Activated CD4-positive, alpha-beta T cell treated with anti-CD3 and anti-CD28 coated beads, Interleukin-2, amount 10 ng/mL, durations not matched to agents 24 days and 14 days (primary cell): ENCODE measurements at places on chromosomes 11 and 22.

GRCh38 chr22:34946339-34946985 lies 119.5 kb upstream of the ISX start:
- DNase-seq: no peak

- DNase-seq: no peak
These were observed 5.4 kb downstream of the OR8B12 start for GRCh38 chr11:124538019-124538418.

GRCh38 chr22:38735465-38736256 lies 20.1 kb downstream of the SUN2 start:
- peak; percentile 71 for DNase-seq

DNA sequence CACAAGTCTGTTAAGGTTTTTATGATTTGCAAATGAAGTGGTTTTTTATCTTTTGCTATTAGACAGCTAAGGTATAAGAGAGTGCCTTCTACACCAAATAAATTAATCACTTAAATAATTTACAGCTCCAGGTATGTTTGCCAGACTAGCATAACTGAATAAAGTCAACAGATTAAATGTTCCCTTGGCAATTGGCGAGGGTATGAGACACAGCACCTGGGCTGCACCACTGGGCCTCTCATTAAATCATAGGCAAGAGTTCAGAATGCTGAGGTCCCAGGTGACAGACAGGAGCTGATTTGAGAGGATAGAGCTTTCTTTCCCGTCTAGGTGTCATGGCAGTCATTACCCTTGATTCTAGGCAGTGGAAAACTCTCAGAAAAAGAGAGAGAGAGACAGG lies 62.6 kb upstream of the WT1 start:
- DNase-seq: no peak
